ENCODE measurements at places on chromosomes 3 and 15.

DNA sequence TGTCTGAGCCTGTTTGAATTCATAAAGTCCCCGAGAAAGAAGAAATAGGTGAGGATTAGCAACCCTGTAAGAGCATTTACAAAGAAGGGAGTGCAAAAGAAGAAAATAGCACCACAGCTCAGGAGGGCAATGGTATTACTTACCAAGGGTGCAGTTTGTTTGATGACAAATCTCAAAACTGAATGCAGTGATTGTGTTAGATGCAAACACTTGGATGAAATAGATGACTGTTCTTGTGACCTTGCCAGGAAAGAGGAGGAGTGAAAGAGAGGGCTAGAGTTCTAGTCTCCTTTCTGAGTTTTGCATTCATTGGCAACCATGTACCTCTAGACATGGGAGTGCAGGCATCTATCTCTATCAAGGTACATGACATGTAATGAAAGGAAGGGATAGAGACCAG lies 1030.8 kb upstream of the CFAP20DC start:
- no peak for DNase-seq

GRCh38 chr15:69159805-69160140 lies 662 bp upstream of the GLCE start:
- no peak for DNase-seq

DNA sequence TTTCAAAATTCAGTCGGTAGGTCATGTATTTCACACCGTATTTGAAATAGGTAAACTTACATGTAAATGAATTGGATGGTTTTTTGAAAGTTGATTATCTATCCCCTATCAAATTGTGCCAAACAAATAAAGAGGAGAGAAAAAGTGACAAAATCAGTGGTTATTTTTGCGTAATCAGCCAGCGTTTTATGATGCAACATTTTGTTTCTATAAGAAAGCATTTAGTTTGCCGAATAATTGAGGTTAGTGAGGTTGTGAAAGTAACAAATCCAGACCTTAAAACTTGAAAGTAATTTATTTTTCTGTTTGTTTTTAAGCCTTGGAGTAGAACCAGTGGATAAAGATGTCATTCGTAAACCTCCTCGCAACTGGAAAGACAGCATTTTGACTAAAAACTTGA lies 29.3 kb downstream of the ASTE1 start:
- no peak for DNase-seq

DNA sequence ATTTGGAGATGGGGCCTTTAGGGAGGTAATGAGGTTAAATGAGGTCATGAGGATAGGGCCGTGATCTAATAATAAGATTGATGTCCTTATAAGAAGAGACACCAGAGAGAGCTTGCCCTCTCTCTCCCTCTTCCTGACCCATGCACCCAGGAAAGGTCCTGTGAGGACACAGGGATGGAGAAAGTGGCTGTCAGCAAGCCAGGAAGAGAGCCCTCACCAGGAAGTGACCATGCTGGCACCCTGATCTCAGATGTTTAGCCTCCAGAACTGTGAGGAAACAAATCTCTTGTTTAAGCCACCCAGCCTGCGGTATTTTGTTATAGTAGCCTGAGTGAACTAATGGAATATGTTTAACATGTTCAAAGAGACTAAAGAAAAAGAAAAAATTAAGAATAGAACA lies 15.3 kb upstream of the GNB5 start:
- no peak for DNase-seq

DNA sequence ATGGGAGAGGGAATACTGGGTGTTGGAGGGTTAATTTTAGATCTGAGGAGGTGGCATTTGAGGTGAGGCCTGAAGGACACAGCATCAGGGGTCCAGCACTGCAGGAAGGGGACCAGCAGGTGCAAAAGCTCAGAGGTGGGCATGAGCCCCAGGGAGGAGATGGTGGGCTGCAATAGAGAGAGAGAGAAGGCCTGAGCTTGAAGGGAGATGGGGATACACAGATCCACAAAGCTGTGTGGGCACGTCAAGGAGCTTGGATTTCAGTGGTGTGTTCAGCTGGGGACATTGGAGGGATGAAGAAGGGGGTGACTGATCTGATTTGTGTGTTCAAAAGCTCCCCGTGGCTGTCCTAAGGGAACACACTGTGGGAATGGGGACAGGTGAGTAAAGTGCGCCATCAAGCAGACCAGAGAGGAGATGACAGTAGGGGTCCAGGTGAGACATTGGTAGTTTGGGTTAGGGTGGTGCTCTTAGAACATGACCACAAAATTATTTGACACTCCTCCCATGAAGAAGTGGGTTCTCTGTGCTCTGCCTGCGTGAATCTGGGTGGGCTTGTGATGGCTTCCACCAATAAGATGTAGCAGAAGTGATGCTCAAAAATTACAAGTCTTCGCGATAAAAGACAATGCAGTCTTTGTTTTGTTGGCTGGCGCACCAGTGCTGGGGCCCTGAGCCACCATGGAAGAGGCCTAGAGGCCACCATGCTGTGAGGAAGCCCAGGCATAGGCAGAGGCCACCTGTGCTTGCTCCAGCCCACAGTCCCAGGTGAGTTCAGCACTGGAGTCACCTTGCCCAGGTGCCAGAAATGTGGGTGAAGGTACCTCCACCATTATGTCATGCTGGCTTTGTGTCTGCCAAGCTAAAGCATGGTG lies 1.9 kb upstream of the WNT7A start:
- DNase-seq: no peak

DNA sequence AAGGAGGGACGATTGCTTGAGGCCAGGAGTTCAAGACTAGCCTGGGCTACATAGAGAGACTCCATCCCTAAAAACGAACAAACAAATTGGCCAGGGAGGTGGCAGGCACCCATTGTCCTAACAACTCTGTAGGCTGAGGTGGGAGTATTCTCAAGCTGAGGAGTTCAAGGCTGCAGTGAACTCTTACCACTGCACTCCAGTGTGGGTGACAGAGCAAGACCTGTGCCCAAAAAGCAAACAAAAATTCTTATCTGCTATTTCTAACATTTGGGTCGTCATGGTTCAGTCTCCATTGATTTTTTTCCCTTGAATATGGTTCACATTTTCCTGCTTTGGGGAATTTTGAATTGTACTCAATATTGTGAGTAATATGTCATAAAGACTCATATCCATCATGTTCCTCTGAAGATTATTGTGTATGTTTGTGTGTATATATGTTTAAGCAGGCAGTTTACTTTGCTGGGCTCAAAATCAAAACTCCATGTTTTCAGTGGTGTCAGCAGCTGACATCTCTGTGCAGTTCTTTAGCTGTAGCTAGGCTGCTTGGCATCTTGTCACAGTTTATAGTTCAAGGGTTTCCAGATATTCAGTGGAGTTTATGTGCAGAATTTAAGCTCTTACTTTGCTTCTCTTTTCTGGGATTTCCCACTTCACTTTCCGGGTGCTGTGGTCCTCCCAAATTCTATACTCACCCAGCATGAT lies 33.2 kb downstream of the IFT122 start:
- DNase-seq: no peak

DNA sequence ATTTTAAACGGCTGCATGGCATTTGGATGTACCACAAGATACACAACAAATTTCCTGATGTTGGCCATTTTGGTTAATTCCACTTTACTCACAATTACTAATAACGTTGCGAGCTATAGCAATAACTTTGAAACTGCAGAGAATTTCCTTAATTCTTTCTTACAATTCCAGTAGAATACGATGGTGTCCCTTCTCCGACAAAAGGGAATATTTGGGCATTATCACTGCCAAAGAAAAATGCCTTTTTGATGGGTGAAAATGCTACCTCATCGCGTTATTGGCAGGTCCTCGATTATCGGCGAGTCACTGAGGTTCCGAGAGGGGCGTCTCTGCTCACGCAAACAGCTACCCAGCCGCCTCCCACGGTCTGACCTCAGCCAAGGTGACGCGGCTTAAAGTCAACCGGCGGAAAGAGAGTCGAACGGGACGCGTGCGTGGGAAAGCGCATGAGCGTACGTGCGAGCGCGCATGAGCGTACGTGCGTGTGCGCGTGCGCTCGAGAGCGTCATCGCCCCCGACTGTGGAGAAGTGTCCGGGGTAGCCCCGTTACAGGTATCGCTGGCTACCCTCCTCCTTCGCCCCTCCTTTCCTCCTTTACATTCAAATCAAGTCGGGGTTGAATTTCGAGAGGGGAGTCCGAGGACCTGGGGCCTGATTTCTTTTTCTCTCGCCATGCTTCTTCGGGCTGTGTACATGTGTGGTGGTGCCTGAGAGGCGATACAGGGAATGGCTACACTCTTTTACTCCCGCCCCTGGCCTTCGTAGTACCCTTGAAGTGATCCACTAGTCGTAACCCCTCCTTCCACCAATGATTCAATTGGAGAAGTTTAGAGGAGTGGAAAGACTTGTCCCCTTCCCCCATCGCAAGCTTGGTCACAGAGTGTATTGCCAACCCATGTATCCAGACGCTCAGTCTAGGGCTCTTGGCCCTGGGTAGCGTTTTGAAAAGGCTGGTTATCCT lies at the start of gene OXSM:
Gene OXSM, plus strand, starts transcription at position 495 of the 961 bp plus-strand sequence. CDS start 931 bp downstream, outside the sequence.
- peak; percentile 70 for DNase-seq

- DNase-seq: no peak
These were observed 278.7 kb downstream of the NEK10 start for GRCh38 chr3:27090275-27091041.

DNA sequence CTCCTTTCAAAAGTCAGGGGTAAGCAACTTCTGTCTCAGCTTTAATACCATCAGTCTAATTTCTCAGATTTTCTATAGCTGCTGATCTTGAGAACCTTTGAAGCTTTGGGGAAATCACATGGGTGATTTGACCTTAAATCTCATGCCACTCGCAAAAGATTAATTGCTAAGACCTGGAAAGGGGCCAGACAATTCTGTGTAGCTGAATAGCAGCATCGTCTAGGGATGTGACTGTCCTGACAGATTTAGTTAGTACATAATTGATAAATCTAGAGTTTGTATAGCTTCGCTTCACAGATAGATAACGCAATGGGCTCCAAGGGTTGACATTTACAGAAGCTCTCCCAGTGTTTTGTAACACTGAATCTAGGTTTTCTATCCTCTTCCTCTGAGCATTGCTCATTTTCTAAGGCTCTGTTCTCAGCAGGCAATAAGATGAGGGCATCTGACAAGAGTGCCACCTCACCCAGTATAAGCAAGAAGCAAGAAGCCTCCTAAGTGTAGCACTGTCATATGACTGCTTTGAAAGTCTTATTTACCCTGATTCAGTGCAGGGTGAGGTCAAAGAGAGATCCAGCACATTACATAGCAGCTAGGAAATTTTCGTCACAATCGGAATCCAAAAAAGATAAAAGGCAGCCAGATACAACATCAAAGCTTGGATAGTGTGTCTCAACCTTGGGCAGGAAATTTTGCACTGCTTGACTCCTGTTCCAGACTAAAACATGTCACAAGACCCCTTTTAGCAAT lies 47.7 kb upstream of the DUT start:
- DNase-seq: no peak

DNA sequence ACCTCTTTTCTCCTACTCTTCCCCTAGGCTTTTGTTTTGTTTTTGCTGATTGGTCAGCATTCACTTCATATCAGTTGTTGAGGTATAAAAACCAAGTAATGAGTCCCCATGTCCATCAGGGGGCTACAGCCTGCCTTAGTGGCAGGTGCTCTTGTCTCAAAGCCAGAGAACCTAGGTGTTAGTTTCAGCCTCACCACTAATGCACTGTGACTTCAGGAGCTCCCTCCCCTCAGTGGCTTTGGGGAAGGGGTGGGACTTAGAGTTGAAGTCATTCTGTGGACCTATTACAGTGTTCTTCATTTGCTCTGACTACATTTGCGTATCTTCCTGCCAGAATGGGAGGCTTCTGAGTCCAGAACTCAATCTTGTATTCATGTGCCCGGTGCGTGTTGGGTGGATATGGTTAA lies 41.6 kb downstream of the NR2C2 start:
- DNase-seq: no peak

- no peak for DNase-seq
These were observed 293.0 kb downstream of the ADAMTS17 start for GRCh38 chr15:100048736-100049135.

DNA sequence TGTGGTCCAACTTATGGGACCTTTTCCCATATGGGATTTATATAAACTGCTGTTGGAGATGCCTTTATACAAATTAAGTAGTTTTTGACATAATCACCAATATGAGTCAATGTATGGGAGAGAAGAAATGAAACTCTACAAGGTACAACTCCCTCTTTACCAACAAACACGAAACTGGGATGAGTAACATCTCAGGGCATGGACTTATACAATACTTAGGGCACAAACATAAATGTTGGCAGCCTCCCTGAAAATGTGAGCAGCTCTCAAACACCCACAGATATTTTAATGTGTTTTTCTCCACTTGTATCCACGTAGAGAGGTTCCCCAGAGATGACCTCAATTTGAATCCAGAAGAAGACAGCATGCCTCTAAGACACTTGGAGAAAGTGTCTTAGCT lies 161.6 kb downstream of the MAGI1 start:
- no peak for DNase-seq

- no peak for DNase-seq
These were observed at the start of gene ZMYND10 for GRCh38 chr3:50345586-50346234. Gene ZMYND10, minus strand, starts transcription at chr3:50345732. Its CDS starts 153 bp downstream, at chr3:50345579.

Measured in brain pericyte (primary cell).